ENCODE measurements at places on chromosomes 11 and 22. TPM values are rescaled to one million over a fixed set of nuclear protein-coding genes. Genes with fewer than 3 reads are reported as not detected.

- no peak for DNase-seq
- peaks cover 31% of the 10 kb centered on the region for H3K27me3 ChIP-seq
Measured at GRCh38 chr22:38874529-38875222, 2.7 kb upstream of the CBX6 start.

DNA sequence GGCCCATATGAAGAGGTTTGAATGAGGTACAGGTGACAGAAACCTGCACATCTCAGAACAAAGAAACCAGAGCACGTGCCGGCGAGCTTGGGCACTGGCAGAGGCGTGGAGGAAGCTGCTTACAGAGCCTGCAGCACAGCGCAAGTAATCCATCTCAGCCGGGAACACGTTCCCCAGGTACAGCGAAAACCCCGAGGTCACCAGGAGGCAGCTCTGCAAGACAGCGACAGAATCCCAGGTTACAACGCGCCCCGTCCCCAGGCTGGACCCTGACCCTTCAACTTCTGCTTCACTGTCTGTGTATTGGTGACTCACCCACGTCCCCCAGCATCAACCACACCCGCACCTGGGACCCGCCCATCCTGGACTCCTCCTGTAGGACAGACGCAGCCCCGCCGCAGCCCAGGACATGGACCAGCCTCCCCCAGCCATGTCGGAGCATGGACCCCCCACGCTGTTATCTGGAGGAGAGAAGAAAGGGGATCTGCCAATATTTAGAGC, 2.2 kb downstream of the MLC1 start:
- no peaks in the 10 kb centered on the region for H3K27me3 ChIP-seq
- H3K36me3 ChIP-seq: no peaks in the 10 kb centered on the region
- DNase-seq: no peak
- H3K27ac ChIP-seq: no peak overlapping the region

GRCh38 chr22:19289475-19290161, 1.9 kb downstream of the CLTCL1 start:
- H3K4me3 ChIP-seq: no peak overlapping the region
- no peak overlapping the region for H3K27ac ChIP-seq
- no peaks in the 10 kb centered on the region for H3K36me3 ChIP-seq
- H3K4me1 ChIP-seq: peaks cover 11% of the 10 kb centered on the region
- DNase-seq: no peak

GRCh38 chr11:70247710-70248072, 22.8 kb upstream of the PPFIA1 start:
- no peaks in the 10 kb centered on the region for H3K4me1 ChIP-seq
- H3K27me3 ChIP-seq: no peaks in the 10 kb centered on the region
- no peak overlapping the region for H3K4me3 ChIP-seq
- H3K36me3 ChIP-seq: no peaks in the 10 kb centered on the region
- no peak for DNase-seq

Gene MAPK8IP1
- total RNA-seq: 5.3 TPM

Gene MFRP
- not detected for total RNA-seq

Gene UBQLN3
- total RNA-seq: not detected

Gene FXYD2
- total RNA-seq: 1.8 TPM

Gene MMP20
- not detected for total RNA-seq
